Fibroblast of lung (primary cell): ENCODE measurements at places on chromosomes 2 and 18. TPM values are rescaled to one million over a fixed set of nuclear protein-coding genes. Genes with fewer than 3 reads are reported as not detected.

GRCh38 chr2:207869784-207870778 is 100.4 kb upstream of the FZD5 start:
- peak; percentile 70 for DNase-seq

GRCh38 chr2:234444893-234445292 is 52.0 kb downstream of the ARL4C start:
- DNase-seq: peak; percentile 98

GRCh38 chr2:203994735-203995134 is 58.2 kb downstream of the ICOS start:
- DNase-seq: no peak

- no peak for DNase-seq
These were observed 3.3 kb upstream of the WDR75 start for GRCh38 chr2:189437926-189438325.

The HOXD3 gene
- total RNA-seq: not detected in 2 replicates

The GLB1L gene
- 28.2 and 47.0 TPM in 2 replicates for total RNA-seq
